ENCODE measurements at places on chromosomes 6 and 20.

DNA sequence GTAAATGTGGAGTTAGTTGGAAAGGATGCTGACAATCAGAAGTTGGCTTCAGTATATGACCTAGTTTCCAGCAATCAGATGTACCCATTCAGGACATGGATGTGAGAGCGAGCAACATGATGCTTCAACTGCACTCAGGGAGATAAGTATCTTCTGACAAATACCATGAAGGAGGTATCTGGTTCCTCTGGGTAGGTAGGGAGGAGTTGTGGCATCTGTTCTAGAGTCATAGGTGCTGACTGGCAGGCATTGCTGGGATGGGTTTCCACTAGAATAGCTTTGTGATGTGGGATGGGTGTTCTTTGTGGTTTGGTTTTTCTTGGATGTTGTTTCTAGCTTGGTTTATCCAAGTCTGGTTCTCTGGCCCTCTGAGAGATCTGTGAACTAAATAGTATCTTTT lies 3.9 kb upstream of the REV3L start:
- DNase-seq: no peak

GRCh38 chr6:101284131-101284530 lies 109.4 kb upstream of the GRIK2 start:
- DNase-seq: no peak

GRCh38 chr20:36775826-36776225 lies 2.3 kb upstream of the DSN1 start:
- DNase-seq: no peak

DNA sequence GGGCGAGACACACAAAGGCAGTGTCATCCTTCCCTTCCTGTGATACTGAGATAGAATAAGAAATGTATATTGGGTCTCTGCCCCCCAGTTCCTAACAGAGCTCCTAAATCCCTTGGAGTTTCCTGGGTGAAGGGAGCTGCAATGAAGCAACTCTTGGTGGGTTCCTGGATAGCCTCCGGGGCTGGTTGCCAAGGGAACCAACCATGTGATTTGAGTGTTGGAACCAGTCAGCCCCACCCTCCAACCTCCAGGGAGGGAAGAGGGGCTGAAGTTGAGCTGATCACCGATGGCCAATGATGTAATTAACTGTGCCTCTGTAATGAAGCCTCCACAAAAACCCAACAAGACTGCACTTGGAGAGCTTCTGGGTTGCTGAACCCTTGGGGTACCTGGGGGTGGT lies 116.6 kb downstream of the SLC22A3 start:
- DNase-seq: no peak

GRCh38 chr6:105850261-105851112 lies 235.6 kb upstream of the PRDM1 start:
- no peak for DNase-seq

Data from NCI-H510A treated with DMSO at 0.1 percent for 48 hours (cell line).